Activated CD4-positive, alpha-beta T cell treated with anti-CD3 and anti-CD28 coated beads, Interleukin-2, amount 50 U/mL, for 48 hours (primary cell): ENCODE measurements at places on chromosomes 5 and 9.

- DNase-seq = no peak
These were observed 21.0 kb upstream of the ALDH1B1 start for GRCh38 chr9:38371495-38371894.

DNA sequence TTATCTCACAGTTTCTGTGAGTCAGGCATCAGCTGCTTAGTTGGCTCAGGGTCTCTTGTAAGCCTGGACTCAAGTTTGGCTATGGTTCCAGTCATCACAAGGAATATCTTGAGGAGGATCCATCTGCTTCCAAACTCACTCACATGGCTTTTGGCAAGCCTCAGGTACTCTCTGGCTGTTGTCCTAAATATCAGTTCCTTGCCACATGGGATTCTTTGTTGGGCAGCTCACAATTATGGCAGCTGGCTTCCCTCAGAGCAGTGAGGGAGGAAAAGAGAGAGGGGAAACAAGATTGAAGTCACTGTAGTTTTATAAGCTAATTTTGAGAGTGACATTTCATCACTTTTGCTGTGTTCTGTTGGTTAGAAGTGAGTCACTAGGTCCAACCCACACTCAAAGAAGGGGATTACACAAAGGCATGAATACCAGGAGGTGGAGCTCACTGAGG is 144.5 kb downstream of the GCNT1 start:
- no peak for DNase-seq

DNA sequence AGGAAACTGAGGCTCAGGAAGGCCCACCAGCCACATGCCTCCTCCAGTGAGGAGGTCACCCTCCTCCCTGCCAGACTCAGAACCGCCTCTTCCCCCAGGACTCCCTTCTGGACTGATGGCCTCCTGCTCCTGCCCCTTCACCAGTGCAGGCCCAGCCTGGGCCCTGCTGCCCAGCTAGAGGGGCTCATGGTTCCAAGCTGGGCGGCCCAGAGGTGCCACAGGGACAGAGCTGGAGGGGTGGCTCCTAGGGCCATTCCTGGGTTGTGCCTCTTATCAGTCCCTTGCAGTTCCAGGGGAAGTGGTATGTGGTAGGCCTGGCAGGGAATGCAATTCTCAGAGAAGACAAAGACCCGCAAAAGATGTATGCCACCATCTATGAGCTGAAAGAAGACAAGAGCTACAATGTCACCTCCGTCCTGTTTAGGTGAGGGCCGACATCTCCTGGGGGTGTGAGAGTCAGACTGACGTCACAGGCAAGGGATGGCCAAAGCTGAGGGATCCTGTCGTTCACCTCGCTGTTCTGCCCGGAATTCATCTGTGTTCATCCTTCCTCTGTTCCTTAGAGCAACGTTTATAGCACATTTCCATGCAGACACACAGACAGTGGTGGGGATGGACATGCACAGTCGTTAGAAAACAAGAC is 819 bp downstream of the LCN2 start:
- no peak for DNase-seq

- no peak for DNase-seq
These were observed 27.6 kb downstream of the DIMT1 start for GRCh38 chr5:62376064-62376463.

- DNase-seq = no peak
These were observed 3.6 kb downstream of the PSMB7 start for GRCh38 chr9:124411514-124412227.

- no peak for DNase-seq
These were observed 16.1 kb downstream of the LIFR start for GRCh38 chr5:38540314-38540713.

- DNase-seq = no peak
These were observed 285.6 kb downstream of the PRR16 start for GRCh38 chr5:120749737-120750136.

DNA sequence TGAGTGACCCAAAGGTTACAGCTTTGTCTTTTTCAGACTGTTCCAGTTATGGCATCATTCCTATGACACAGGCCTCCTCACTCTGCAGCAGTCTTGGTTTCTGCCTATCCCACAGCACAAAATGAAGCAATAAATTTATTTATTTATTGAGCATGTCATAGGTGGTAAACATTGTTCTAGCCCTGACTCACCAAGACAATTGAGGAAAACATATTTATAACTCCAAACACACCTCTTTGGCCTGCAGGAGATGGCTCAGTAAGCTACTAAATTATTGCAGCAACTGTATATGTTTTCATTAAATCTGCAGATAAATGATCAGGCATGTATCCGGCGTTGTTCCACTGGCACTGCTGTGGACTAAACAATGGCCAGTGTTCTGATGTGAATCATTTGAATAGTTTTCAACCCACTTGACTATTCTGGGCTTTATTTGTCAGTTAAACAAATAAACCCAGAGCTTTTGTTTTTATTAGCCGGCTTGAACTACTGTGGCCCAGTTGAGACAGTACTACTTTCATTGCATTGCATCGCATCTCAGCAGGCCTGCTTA is 83.2 kb downstream of the FOXD1 start:
- DNase-seq = no peak

GRCh38 chr5:87413343-87413645 is 564 bp upstream of the CCNH start:
- no peak for DNase-seq

DNA sequence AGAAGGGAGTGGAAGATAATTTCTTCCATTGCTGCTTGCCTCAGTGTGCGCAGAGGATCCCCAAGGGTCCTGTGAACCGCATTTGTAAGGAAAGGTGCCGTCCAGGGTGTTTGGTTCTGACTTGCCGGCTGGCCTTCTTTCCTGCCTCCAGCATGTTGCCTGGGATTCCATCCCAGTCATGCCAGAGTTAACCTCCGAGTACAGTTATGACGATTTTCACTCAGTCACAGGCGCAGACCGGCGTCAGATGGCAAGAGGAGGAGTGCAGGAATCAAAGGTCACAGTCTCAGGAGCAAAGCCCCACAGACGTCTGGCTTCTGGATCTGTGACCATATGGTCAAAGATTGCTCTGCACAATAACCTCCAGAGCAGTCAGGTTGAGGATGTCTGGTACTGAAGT is 5.9 kb upstream of the GADD45G start:
- DNase-seq = no peak

- no peak for DNase-seq
These were observed 72.3 kb downstream of the RASA1 start for GRCh38 chr5:87339986-87340385.

GRCh38 chr9:1580215-1580614 is 434.9 kb upstream of the SMARCA2 start:
- DNase-seq = no peak

- DNase-seq = no peak
These were observed 55.2 kb downstream of the RIC1 start for GRCh38 chr9:5684101-5684500.

DNA sequence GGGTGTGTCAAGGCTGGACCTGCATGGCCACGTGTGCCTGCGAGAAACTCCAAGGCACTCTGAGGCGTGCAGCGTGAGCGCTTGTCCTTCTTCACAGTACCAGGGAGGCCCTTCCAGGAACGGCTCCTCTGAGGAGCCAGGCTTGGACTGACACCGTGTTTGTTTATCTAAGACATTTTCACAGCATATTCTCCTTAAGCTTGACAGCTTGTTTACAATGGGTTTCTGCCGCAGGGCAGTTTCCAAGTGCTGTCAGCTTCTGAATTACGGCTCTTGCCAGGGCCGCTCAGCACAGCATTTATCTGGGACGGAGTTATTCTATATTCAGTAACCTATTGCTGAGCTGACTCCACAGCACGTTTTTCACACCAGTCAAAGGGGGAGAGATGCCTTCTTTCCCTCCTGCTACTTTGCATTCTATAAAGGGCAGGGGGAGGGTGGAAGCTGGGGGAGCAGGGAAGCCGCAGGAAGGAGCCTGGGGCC is 98.4 kb downstream of the LMNB1 start:
- no peak for DNase-seq

DNA sequence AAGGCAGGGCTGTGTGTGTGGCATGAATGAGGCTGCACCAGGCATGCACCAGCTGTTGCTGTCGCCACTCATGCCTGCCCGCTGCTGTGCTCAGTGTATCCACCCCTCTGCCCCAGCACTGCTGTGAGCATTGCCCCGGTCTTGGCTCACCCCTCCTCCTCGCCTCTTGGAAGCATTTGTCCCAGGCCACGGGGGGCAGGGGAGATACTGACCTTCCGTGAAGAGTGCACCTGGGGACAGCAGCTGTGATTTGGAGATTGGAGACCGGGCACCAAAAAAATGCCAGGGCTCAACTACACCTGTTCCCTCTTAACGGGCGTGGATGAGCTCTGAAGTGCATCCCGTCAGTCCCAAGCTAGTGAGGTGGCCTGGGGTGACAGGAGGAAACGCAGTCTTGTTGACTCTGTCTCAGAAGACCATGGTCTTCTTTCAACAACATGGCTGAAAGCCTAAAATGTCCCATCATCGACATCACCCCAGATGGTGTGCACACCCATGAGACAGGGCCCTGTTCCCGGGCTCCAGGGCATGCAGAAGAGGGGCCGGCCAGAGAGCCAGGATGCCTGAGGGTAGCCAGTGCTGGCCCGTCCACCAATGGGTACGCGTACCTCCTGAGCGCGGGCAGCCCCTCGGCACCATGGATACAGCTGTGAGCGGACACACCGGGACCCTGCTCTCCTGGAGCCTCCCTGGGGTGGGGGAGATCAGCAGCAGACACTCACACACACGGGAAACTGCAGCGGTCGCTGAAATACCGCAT is 115.8 kb downstream of the COL5A1 start:
- no peak for DNase-seq

GRCh38 chr5:143019614-143020515 is 249.7 kb downstream of the ARHGAP26 start:
- peak; percentile 25 for DNase-seq

DNA sequence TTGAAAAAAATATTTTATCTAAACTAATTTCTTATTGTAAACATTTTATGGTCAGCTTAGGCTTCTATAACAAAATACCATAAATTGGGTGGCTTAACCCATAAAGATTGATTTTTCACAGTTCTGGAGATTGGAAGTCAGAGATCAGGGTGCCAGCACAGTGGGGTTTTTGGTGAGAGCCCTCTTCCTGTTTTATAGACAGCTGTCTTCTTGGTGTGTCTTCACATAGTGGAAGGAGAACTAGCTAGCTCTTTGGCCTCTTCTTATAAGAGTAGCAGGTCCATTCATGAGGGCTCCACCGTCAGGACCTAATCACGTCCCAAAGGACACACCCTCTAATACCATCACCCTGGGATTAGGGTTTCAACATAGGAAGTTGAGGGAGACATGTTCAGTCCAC is 26.6 kb downstream of the OTULINL start:
- DNase-seq = no peak

DNA sequence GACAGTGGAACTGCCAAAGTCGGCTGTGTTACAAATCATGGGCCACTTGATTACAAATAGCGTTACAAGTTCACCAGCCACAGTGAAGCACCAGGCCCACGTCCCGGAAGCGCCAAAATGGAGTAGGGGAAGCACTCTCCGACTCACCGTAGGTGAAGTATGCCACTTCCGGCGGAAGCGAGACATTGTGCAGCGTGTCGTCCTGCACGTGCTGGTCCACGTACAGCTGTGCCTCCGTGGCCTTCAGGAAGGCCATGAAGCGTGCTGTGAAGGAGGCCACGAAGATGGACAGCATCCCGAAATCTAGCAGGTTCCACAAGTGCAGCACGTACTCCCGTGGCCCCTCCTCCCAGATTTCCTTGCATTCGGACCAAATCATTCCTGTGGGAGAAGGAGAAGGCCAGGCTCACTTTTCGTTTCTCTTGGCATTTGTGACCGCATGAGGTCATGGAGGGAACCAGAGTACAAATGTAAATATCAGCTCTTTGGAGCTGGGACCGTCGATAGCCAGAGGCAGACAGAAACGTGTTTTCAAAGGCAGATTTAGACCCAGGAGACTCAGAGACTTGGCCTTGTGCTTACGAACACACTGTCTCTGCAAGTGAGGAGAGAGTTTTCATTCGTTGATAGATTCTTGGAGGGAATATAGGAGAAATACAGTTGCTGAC is 58.7 kb upstream of the SMIM32 start:
- DNase-seq = no peak

- no peak for DNase-seq
These were observed 369.8 kb downstream of the TMEM232 start for GRCh38 chr5:110356677-110357076.

GRCh38 chr9:98501819-98502218 is 206.9 kb downstream of the GABBR2 start:
- DNase-seq = no peak

- DNase-seq = no peak
These were observed 44.5 kb downstream of the PLPP7 start for GRCh38 chr9:131333771-131334628.

DNA sequence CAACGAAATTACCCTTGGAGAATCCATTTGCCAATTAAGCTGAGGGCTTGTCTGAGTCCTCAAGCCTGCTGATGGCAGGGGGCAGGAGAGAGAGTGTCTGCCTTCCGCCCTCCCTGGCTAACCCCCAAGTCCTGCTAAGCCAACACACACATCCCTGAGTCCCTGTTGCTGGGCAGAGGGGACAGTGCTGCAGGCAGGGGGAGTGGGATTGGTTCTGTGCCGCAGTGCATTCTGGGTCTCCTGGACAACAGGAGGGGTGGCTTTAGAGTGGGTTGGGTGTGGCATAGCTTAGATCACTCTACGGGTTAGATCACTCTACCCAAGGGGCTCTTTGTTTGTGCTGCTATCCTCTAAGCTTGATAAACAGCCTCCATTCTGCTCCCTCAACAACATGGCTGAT is 427.7 kb downstream of the CDK5RAP2 start:
- no peak for DNase-seq

GRCh38 chr5:80152778-80153177 is 103.1 kb downstream of the SERINC5 start:
- DNase-seq = no peak

- no peak for DNase-seq
These were observed at the start of gene LRRTM2 for GRCh38 chr5:138874771-138875551. Gene LRRTM2, minus strand, starts transcription at chr5:138875335. Its CDS starts 424 bp downstream, at chr5:138874911.

- DNase-seq = no peak
These were observed 10.5 kb downstream of the MLLT3 start for GRCh38 chr9:20611691-20612287.

DNA sequence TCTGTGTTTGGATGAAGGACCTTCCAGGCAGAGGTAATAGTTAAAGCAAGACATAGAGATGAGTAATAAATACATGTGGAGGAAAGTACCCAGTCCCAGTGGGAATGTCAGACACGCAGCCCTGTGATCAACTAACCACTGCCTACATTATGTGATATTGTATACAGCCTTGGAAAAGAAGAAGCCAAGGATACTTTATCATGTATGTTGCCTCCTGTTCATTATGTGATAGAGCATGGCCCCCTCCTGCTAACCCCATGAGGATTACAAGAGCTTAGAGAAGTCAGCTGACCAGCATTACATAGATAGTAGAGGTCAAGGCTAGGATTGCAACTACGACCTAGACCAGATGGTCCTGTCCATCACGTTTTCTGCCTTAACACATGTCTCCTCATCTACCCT is 497.0 kb upstream of the TNC start:
- no peak for DNase-seq

DNA sequence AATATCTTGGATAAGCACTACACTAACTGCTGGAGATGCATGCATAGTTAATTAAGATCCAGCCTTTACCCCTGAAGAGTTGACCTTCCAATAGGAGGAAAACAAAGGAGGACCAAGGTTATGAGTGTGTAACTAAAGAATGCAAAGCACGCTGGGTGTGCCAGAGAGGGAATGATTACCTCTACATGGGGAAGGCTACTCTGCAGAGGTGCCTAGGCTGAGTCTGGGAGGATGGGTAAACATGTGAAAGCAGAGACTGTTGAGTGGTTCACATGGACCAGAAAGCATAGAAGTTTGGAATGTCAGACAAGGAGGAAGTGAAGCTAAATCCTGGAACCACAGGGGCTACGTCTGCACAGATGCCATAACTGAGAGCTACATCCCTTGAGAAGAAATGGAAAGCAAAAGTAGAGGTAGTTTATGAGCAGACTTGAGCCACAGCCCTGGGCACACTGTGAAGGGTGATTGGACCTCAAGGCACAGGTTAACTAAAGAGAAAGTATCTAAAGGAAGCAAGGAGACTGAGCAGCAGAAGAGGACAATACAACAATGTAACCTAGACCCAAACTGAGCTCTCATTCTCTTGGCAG is 176.2 kb downstream of the DENND1A start:
- DNase-seq = no peak
